ENCODE measurements at places on chromosomes 4 and X. TPM values are rescaled to one million over a fixed set of nuclear protein-coding genes. Genes with fewer than 3 reads are reported as not detected.

DNA sequence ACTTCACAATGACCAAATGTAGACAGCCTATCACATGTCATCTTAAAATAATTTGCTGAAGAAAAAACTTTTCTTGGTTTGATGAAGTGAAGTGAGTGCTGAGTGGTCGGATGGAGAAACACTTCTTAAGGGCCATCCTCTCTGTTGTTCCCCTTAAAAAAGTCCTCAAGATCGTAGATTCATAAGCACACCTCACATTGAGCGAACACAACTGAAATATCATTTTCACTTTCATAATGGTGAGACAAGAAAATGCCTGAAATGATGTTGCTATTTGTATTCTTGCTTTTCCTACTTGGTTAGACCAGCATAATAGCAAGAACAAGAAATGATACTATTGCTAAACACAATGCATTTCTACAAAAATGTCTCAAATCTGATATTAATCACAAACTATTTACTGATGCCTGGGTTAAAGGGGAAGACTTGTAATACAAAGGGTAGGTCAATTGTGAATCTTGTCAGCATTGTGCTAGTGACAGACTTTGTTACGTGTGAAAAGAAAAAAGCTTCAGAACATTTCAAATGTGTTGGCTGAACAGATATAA, 305.6 kb upstream of the NR3C2 start:
- DNase-seq = no peak

DNA sequence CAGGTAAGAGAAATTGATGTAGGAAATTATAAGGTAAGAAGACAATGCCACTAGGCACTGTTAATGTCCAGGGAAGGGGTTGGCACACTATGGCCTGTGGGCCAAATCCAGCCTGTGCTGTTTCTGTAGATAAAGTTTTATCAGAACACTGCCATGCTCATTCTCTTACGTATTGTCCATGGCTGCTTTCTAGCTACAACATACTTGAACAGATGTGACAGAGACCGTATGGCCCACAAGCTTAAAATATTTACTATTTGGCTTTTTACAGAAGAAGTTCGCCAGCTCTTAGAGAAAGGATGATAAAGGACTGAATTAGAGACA, 168.0 kb downstream of the CDS1 start:
- no peak for DNase-seq

- no peak for DNase-seq
Measured at GRCh38 chr4:78061939-78062570, 4.9 kb downstream of the FRAS1 start.

- DNase-seq = no peak
Measured at GRCh38 chr4:108053251-108053711, 63.6 kb downstream of the HADH start.

GRCh38 chr4:111228396-111228795, 605.5 kb upstream of the PITX2 start:
- DNase-seq = no peak

DNA sequence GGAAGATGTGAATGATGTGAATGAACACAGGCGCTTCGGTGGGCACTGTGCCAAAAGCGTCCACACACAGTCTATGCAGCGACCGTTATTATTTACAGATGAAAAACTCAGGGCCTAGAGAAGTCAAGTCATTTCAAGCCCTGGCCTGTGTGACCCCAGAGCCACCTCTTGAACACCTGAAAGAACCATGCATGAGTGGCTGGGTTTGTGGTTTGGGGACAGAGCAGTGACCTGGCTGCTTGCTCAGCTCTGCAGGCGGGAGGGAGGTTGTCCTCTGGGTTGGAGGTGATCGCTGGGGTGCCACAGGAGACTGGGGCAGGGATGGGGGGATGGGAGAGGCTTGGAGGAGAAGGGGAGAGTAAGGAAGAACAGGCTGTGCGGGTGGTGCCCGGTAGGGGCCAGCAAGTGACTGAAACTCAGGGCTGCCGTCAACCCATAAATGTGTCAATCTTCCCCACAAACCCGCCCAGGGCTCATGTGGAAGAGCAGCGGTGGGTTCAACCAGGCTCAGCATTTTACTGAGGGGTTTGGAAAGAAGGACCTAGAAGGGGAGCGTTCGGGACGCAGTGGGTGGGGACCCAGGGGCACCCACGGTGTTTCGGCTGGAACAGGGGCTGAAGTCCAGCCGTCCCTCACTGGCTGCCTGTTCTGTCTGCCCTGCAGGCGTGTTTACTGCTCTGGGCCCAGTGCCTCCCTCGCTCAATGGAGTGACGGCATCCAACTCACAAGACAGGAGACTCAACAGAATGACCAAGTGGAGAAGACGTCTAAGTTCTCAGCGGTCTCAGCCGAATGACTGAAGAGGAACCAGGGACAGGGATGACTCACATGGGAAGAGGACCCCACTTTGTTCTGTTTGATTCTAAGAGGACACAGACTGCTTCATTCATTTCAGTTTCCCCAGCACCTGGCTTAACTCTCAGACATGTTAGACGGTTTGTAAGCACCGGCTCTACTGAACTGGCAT, 167.8 kb downstream of the AFAP1 start:
- DNase-seq = no peak

DNA sequence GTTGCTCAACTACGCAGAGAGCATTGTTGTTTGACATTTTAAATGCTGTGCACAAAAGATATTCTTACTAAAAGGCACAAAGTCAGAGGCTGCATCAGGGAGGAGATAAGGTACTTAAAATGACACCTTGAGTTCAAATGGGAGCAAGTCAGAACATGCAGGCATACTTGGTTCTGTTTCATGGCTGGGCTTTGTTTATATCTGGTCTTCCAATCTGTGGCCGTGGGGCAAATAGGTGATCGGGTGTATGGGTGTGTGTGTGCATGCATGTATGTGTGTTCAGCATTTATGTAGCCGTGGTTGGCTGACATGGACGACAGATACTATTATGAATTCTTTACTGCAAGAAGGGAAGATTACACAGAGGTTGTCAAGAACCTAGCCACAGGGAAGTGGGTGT, 106.1 kb downstream of the RASL11B start:
- DNase-seq = no peak

GRCh38 chr4:65033899-65034298, 624.6 kb upstream of the TECRL start:
- DNase-seq = no peak

DNA sequence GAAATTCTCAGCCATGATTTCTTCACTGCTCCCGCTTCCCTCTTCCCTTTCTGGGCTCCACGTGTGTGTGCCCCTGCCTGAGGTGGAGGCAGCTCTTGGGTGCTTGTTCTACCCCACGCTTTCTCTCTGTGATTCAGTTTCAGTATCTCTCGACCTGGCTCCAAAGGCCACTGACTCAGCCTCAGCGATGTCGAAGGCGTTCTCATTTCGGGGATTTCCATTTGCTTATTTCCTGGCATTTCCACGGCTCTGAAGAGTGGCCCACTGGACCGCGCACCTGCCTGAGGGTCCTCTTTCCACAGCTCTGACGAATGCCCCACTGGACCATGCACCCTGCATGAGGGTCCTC, 52.4 kb downstream of the GAK start:
- peak; percentile 21 for DNase-seq

DNA sequence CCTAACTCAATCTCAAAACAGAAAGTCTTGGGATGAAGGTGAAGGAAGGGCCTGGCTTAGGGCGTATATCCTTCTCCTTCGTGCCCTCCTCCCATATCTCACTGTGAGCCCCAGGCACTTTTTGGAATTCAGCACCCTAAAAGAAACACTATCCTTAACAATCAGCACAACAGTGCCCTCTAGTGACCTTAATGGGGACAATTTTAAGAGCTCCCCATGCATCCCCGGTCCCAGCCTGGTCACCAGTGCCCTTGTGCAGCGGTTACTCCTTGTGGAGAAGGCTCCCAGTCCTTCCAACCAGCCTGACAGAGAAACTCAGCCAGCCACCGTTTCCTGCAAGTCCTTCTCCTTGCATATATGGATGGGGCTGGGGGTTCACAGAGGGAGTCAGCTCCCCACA, 4.2 kb downstream of the PAK3 start:
- DNase-seq = peak; percentile 23

DNA sequence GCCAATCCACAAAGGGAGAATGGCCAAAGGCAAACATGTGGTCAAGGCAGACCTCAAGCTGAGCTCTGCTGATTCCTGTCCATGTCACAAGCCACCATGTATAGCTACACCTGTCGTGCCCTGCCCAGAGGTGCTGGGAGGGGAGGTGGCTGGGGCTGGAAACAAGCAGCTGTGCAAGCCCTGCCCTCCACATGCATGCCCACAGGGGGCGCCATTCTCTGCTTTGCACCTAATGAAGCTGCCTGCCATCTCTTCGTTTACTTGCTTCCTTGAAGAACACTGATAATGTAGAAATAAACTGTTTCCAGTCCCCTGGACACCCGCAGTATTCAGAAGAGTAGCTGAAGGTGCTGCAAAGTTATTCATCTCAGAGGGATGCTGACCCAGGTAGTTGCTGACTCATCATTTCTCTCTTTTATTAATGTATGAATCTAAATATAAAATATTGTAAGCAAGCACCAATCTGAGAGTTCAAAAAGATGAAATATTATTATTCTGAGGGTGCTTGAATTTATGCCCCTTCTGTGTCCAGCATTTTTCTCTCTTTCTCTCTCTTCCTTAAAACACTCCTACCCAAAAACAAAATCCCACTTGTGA, 278.6 kb downstream of the ADGRA3 start:
- peak; percentile 8 for DNase-seq

GRCh38 chrX:24676403-24677024, 17.2 kb upstream of the POLA1 start:
- DNase-seq = peak; percentile 6

- peak; percentile 75 for DNase-seq
Measured at GRCh38 chrX:40644821-40645358, 2.5 kb downstream of the CXorf38 start.

DNA sequence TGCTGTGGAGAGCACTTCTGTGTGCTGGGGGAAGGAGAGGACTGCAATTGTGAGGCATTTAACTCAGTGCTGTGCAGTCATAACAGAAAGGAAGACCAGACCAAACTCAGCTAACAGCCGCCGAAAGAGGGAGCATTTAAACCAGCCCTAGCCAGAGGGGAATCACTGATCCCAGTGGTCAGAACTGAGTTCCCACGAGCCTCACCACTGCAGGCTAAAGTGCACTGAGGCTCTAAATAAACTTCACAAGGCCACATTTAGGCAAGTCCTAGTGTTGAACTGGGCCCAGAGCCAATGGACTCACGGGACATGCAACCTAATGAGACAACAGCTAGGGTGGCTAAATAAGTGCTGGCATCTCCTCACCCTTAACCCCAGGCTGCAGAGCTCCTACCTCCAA, 20.4 kb downstream of the IQCM start:
- no peak for DNase-seq

DNA sequence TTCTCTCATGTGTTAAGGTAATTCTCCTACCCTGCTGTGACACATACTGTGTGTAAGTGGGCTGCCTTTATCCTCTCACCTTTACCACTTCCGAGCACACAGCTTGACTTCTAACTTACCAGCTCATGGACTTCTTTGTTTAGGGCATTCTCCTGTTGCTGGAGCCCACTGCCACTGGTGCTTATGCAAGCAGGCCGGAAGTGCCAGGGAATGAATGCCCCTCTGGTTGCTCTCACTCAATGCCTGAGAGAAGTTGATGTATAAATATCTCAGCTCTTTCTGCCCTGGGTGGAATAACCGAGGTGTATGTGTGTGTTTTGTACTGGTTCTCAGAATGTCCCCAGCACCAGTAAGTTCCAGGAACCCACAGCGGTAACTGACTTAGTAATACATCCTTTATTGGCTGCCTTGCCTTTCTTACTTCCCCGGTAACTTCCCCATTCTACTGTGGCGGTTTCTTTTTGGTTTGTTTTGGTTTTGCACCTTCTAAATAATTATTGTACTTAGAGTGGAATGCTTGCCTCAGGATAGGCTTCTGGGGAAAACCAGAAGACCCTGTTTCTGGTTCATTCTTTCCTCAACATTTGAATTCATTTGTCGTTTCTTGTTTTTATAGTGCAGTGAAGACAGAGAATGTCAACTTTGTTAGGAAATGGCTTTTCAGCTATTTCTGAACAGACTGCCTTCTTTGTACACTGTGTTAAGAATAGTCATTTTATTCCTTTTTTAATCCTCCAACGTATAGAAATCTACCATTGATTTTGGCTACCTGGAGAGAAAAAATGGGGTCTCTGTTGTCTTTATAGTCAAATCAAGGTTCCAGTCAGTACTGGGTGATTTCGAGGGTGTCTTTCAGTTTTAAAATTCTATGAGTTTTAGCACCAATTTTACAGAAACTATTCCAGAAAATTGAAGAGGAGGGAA, 45.4 kb downstream of the CXorf58 start:
- DNase-seq = peak; percentile 38

DNA sequence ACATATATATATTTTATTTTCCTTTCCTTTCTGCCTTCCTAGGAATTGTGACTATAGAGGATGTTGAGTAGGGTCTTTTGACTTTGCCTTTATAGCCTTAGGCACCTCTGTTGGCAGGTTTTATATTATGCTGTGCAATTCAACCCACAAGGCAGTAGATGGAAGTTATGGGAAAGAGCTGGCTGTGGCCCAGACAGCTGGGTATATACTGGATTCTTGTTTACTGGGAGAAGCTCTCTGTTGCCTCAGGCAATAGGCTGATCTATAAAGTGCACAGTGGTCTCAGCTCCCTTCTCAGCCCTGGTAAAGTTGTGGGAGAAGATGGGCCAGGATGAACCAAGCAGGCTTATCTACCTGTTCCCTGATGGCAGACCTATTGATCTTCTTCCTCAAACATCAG, 342.0 kb downstream of the GBA3 start:
- DNase-seq = no peak

GRCh38 chr4:169933531-169933930, 92.7 kb downstream of the MFAP3L start:
- DNase-seq = no peak

GRCh38 chr4:11603591-11604194, 175.0 kb upstream of the HS3ST1 start:
- no peak for DNase-seq

GRCh38 chrX:13805241-13805640, 11.7 kb downstream of the GPM6B start:
- DNase-seq = no peak

DNA sequence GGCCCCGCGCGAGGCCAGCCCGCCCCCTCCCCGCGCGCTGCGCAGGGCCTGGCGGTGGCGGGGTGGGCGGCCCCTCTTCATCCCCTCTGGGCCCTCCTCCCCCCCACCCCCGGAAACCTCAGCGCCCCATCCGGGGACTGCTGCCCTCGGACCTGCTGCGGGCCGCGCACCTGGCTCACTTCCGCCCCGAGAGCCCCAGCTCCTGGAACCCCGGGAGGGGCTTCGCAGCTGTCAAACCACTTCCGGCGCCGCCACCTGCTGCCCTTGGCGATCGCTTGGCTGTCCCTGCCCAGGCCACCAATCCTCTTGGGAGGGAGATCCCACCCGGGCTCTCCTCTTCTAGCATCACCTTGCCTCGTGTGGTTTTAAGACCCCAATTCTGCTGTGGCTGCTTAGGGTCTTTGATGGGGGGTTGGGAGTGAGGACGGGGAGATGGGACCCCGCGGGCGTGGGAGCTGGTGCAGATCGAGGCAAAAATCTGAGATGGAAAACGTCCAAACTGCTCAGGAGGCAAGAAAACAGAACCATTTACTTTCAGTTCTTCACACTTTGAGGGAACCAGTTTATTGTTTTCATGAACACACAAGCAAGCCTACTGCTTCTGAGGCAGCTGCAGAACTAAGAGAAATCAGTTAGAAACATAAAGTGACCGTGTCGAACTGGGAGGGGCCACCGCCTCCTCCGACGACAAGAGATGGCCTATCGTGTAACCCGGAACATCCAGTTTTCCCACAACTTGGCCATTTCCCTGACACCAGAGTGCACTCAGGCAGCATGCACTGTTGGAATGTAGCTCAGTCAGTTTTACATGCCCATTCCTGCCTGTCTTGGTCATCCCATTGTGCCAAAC, 754 bp downstream of the MTMR1 start:
- DNase-seq = peak; percentile 64

GRCh38 chr4:26557164-26557563, 26.7 kb upstream of the TBC1D19 start:
- DNase-seq = no peak

STOX2 gene
- not detected for polyA plus RNA-seq

SMARCA1 gene
- polyA plus RNA-seq = 0.89 TPM

LYAR gene
- 60.7 TPM for polyA plus RNA-seq
